ENCODE measurements at places on chromosomes 16 and 17.
A peak's percentile ranks its signal among the peaks of the same experiment; 100 is the strongest.

DNA sequence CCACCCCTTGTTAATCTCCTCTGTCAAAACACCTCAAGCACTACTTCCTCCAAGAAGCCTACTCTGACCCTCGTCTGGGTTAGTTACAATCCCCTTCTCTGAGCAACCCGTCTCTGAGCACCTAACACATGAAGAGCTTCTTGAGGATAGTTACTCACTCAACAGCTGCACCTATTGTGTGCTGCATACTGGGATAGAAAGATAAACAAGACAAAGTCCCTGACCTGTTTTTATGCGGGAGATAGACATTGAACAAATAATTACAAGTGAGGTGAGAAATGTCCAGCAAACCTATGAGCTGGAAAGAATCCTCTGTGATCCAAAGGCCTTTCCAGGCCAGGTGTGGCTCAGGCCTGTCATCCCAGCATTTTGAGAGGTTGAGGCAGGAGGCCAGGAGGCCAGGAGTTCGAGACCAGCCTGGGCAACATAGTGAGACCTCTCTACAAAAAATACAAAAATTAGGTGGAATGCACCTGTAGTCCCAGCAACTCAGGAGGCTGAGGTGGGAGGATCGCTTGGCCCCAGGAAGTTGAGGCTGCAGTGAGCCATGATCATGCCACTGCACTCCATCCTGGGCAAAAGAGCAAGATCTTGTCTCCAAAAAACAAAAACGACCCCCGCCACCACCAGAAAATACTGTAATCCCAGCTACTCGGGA lies 5.5 kb upstream of the ZNF771 start:
- no peak for DNase-seq

GRCh38 chr16:80954985-80955384 lies 51.7 kb downstream of the CMC2 start:
- DNase-seq: no peak

DNA sequence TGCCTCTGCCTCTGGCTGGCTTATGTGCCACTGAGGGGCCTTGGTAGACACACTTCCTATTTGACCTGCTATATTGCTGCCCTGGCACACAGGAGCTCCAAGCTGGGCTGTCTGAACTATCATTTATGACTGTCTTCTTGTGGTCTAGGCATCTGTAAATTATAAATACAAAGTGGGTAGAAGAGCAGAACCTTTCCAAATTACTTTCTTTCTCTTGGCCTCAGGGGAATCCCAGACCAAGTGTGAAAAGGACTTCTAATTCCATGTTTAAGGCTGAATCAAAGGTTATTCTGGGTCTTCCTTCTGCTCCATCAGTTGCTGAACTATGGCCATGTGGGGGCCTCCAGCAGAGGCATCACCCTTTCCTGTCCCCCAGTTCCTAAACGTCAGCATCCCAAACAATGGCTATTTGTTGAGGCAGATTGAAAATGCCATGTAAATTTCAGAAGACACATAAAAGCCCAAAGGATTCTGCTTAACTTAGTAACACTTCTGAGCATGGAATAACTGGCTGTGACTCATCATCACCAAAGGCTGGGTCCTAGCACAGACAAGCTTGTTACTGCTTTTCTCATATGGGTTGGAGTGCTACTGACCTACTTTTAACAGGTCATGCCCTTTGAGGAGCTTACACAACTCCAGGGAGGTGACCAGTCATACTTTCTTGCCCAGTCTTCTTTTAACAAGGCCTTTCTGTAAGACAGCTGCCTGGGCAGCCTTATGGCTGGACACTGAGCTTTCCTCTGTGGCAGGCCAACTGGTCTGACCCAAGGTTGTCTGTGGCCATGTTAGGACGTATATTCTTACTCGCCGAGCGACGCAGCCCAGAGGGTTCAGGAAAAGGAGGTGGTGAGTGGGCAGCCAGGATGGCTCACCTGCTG lies 154.8 kb downstream of the VPS53 start:
- DNase-seq: peak; percentile 88

DNA sequence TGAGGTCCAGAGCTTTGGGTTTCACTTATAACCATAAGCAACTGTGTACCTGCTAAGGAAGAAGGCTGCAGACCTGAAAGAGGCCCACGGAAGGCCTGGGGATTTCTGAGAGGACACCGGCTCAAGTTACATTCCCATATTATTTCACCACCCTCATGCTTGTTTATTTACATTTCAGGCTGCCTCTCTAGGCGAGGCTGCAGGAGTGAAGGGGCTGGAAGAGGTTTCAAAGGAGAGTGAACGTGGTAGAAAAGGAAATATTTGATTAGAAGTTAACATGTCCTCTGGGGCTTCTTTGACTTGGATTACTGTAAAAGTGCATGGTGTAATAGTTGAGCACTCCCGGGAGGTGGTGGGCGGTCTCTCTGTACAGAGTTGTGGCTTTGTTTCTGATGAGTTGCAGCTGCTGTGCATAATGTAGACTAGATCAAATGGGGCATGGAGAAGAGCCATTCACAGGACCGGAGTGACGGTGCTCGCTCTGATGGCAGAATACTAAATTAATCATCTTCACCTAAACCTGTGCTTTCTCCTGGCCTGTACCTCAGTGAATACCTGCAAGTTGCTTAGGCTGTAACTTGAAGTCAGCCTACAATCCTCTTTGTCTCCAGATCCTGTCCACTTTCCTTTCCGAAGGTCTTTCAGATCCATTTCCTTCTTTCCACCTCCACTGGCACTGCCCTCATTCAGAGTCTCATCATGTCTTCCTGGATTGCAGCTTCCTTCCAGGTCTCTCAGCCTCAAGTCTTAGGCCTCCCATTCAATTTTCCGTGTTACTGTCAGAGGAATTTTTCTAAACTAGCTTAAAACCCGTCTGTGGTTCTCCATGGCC lies 1.9 kb upstream of the CPD start:
- peak; percentile 63 for DNase-seq

DNA sequence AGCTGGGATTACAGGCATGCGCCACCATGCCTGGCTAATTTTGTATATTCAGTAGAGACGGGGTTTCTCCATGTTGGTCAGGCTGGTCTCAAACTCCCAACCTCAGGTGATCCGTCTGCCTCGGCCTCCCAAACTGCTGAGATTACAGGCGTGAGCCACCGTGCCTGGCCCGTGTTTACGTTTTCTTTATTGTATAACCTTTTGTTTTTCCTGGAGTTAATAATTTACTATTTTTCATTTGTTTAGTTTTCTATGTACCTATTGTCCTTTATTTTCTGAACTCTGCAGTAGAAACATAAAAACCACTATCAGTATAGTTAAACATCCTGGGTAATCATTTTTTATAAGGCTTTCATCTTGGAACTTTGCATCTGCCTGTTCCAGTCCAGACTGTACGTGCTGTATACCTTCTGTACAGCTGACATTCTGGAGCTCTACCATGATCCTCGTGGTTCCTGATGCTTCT lies 73.6 kb downstream of the PPM1E start:
- no peak for DNase-seq

DNA sequence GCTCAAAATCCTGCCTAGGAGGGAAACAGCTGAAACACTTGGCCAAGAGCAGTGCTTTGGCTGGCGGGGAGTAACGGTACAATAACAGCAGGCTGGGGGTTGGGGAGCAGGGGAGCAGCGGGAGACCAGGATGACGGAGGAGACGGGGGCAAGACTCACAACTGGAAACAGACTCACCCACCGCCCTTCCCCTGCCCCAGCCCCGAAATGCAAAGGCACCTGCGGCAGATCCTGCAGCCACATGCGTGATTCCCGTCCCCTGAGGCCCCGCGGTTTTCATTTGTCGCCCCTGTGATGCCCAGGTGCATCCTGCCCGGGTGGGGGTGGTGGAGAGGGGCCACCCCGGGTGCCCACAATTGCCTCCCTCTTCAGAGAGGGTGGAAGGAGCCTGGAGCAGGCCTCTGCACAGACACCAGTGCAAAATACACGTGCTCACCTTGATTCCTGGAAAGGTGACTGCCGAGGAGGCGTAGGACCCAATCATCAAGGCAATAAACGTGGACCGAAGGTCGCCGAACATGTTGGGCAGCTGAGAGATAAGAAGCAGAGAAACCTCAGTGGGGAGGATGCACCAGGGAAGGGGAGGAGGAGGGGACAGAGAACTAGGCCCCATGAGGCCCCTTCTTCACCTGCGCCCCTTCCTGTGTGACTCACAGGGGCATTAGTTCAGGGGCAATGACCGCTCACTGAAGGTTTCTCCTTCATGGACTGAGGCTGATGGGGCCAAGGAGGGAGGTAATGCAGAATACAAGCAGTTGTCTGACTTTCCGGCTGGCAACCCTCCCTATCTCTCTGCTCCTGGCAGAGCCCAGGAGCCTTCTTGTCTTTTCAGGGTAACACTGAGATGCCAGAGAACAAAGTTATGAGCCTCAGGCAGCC lies 30.4 kb upstream of the PITPNA start:
- DNase-seq: no peak

- DNase-seq: no peak
Measured at GRCh38 chr17:72219824-72220493, 99.1 kb downstream of the SOX9 start.

GRCh38 chr17:80765241-80765961 lies 220.8 kb downstream of the RPTOR start:
- DNase-seq: no peak

- DNase-seq: peak; percentile 47
Measured at GRCh38 chr17:75808905-75809621, 24.5 kb downstream of the UNK start.

- DNase-seq: no peak
Measured at GRCh38 chr16:66095676-66096075, 270.8 kb upstream of the CDH5 start.

GRCh38 chr16:89319886-89320781 lies 102.6 kb downstream of the ZNF778 start:
- DNase-seq: peak; percentile 88

- no peak for DNase-seq
Measured at GRCh38 chr17:9478889-9479288, 96.7 kb downstream of the STX8 start.

- DNase-seq: peak; percentile 87
Measured at GRCh38 chr17:79026376-79027273, 2.7 kb downstream of the C1QTNF1 start.

DNA sequence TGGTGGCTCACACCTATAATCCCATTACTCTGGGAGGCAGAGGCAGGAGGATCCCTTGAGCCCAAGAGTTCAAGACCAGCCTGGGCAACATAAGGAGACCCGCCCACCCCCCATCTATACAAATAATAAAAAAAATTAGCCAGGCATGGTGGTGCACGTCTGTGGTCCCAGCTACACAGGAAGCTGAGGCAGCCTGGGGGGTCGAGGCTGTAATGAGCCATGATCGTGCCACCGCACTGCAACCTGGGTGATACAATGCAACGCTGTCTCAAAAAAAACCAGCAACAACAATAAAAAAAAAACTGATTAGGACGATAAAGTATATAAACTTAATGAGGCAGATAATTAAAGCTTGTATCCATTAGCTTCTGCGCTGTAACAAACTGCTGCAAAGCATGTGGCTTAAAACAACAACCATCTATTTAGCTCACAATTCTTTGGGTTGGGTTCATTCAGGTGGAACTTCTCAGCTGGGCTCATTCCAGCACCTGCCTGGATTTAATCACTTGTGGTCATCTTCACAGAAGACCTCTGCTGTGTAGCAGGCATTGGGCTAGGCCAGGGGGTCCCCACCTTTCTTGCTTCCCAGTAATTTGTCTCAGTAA lies 45.8 kb downstream of the LCMT1 start:
- DNase-seq: no peak

DNA sequence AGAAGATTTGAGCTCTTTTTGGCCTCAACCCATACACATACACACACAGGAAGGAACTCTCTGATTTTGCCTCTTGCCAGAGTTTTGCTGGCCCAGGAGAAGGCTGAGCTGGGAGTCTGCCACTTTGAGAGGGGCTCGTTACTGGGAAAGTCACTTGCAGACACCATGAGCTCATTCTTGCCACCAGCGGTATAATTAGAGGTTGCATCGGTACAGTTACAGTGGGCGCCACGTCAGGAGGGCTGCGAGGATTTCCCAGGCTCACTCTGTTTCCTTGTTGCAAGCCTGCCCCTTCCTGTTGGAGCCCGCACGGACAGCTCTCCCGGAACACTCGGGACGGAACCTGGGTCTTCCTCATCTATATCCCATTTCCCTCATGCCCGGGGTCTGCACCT lies 3.1 kb upstream of the SDK2 start:
- DNase-seq: no peak

DNA sequence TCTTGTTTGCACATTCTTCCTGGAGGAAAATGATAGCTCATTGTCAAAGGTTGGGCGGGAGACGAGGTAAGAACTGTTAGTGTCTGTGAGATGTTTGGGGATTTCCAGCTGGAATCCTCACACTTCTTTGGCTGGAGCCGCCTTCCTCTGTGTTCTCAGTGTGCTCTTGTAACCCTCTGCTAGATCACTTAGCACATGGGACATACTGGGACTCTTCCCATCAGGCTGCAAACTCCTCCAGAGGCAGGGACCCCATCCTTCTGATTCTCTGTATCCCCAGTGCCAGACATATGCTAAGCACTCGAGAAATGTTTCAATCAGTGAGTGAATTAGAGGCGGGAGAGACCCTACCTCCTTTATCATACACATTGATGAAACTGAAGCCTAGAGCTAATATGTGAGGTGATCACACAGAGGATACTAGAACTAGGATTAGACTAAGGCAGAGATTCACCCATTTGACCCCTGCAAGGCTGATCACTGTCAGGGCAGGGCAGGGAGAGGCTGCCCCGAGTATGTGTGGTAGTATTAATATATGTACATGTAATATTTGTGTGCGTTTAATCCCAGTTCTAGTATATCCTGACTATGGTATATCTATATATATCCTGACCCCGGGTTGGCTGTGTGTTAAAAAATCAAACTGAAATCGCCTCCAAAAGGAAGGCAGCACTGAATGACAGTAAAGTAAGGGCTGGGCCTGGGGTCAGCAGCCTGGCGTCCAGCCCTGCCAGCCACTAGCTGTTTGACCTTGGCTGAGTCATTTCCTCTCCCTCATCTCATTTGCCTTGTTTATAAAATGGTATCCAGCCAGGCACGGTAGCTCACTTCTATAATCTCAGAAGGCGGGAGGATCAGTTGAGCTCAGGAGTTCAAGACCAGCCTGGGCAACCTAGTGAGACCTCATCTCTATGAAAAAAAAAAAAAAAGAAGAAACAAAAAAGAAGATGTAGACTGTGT lies 75.5 kb upstream of the TBX2 start:
- DNase-seq: peak; percentile 49

DNA sequence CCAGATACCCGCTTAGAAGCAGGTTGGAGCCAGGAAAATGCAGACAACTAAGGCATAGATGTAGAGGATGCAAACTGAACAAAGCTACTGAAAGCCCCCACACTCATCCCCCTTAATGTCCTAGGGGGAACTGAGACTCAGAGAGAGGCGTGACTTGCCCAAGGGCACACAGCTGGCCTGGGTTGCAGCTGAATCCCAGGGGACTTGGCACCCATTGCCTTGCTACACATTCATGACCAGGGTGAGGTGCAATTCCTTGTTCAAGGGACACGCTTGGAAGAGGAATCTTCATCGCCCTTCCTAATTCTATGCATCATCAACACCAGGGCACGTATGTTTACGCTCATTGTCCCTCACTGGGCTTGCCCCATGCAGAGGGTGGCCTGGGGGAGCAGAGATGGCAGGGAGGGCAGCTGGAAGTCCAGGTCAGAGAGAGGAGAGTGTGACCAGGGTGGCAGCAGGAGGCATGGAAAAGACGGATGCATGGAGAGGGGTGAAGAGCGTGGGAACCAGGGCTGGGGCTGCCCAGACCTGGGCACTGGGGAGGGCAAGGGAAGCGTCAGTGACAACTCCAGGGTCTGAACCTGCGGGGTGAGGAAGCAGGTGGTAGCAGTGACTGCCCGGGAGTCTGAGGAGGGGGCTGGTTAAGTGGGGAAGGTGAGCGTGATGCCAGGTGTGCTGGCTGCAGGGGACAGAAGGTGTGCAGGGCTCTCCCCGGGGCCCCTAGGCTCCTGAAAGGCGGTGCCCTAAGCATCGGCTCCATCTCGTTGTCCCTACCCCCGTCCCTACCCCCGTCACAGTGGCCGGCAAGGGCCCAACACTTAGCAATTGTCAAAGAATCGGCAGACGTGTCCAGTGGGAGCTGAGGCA lies 267.1 kb upstream of the TNRC6C start:
- DNase-seq: no peak
